ENCODE measurements at places on chromosomes 7 and 10.

GRCh38 chr7:150629347-150629746 lies 2.8 kb downstream of the GIMAP6 start:
- DNase-seq = no peak

DNA sequence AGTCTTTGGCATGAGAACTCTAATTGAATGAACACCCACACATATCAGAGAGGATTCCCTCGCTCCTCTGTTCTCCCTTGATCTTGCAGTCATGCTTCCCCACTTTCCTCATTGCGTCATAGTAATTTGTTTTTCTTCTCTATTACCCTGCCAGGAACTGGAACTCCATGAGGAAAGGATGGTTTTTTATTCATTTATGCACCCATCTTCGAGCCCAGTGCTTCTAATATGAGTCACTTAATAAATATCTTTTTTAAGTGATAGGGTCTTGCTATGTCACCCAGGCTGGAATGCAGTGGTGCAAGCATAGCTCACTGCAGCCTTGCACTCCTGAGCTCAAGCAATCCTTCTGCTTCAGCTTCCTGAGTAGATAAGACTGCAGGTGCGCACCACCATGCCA lies 83.5 kb downstream of the OTUD1 start:
- no peak for DNase-seq

DNA sequence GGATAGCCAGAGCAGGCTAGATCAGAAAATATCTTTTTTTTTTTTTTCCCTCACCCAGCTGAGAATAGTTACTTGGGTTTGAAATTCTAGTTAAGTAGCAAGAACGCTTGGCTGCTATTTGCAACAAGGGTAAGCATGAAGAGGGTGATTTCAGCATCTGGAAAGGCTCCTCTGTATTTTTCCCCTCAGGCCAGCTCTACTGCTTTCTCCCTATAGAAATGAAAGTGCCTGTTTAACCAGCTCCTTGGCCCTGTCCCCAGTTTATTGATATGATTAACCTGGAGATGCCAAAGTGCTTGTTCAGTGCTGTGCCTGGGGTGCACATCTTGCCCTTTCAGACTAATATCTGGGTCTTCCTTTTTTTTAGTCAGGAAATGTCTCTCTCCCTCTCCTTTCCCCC lies 37.1 kb downstream of the AP3M1 start:
- no peak for DNase-seq

GRCh38 chr10:50604049-50604640 lies 19.6 kb downstream of the SGMS1 start:
- no peak for DNase-seq

- no peak for DNase-seq
Observed at GRCh38 chr7:1689311-1689710, 19.2 kb downstream of the ELFN1 start.

- no peak for DNase-seq
Observed at GRCh38 chr7:140209866-140210609, 33.3 kb upstream of the KDM7A start.

DNA sequence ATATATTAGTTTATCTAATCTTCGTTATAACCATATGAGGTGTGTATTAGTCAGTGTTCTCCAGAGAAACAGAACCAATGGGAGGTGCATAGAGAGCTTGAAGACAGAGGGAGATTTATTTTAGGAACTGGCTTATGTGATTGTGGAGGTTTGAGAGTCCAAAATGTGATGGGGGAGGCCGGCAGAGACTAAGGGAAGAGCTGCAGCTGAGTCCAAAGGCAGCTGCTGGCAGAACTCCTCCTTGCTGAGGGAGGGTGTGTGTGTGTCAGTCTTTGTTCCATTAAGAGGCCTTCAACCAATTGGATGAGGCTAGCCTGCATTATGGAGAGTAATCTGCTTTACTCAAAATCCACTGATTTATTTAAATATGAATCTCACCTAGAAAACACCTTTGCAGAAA lies 165.1 kb downstream of the SH3PXD2A start:
- no peak for DNase-seq

DNA sequence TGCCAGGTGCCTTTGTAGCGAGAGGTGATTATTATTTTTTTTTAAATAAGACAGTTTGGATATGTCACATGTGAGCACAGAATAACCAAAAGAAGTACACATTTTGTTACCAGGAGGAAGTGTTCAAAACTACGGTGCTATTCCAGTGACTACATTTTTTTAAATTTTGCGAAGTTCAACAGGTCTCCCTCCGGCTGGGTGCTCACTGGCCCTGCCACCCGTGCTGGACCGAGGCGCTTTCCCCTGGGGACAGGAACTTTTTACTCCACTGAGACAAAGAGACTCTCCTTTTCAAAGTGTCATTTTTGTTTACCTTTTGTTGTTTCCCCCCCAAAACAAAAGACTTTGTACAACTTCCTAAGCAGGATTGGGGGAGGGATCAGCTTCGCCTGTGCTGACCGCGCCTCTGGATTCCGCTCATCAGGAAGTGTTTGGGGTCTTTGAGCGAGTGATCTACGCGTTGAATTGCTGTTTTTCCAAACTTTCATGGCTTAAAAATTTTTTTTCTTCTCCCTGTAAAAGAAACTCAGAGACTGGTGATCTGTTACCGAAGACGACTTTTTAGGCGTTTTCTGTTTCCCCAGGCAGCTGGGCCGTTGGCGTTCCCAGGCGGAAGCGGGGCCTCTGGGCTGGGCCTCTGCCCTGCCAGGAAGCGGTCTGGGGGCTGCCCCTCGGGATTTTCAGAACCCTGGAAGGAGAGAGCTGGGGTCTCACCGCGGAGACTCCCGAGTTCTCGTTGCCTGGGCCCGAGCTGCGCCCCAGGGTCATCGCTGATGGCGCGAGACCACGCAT lies 7.2 kb downstream of the EN2 start:
- no peak for DNase-seq
